Activated CD8-positive, alpha-beta memory T cell treated with anti-CD3 and anti-CD28 coated beads for 1 hour (primary cell): ENCODE measurements at places on chromosomes 5 and 9.

DNA sequence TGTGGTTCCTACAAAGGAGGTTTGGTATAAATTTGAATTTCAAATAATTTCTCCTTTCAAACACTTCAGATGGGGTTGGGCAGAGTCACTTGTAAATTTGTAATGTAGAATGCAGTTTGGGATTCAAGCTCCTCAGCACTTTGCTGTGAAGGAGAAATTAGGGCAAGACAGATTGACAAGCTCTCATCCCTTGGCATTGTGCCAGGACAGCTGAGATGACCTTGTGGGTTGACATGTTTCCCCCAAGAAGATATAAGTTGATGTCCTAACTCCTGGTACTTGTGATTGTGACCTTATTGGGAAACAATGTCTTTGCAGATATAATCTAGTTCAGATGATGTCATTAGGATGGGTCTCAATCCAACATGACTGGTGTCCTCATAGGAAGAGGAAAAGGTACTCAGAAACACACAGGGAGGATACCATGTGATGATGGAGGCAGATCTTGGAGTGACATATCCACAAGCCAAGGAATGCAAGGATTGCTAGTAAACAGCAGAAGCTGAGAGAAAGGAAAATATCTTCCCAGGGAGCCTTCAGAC lies 408.3 kb downstream of the MED10 start:
- DNase-seq = no peak

DNA sequence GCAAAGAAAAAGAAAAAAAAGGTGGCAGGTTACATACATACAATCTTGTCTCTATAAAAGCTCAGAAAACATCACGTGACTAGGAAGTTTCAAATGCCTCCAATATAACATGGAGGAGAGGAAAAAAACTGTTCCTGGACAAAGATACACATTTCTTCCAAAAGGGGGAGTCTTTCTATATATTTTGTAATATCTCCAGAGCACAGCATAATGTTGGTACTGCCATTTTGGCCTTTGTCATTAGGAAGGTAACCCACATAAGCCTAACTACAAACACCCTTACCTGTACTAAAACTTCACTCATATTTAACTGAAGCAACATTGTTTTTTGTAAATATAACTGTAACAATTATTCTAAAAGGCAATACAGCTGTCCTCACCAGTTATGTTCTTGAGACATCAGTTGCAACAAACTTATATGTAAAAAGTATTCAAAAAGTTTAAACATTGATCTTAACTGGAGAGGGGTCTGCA lies 1.2 kb upstream of the BTF3 start:
- DNase-seq = no peak

GRCh38 chr9:115012486-115012885 lies 82.1 kb upstream of the TNFSF8 start:
- no peak for DNase-seq

GRCh38 chr5:54004697-54005096 lies 305.7 kb downstream of the ARL15 start:
- no peak for DNase-seq

GRCh38 chr5:149851211-149851610 lies 93.4 kb downstream of the PDE6A start:
- no peak for DNase-seq

DNA sequence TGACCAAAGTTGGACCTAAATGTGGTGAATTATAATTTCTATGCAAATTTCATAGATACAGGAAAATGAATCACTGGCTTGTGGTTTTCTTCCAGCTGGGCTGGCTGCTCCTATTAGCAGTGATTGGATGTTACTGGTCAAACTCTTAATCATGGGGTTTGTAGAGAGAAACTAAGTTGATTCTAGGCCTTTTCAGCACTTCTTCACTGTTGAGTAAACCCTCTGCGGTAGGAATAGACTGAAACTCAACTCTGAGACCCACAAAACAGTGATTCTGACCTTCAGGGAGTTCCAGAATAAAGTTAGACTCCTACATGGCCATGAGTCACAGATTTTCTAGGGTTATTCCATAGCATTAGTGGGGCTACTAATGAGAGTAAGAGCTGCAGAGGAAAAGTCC lies 47.9 kb upstream of the FKTN start:
- DNase-seq = no peak

- DNase-seq = no peak
Measured at GRCh38 chr5:2488593-2488992, 262.9 kb downstream of the IRX2 start.
